Peyer's patch (tissue), 4 donors: ENCODE measurements at places on chromosomes 2 and 18. TPM values are rescaled to one million over a fixed set of nuclear protein-coding genes. Genes with fewer than 3 reads are reported as not detected.

- DNase-seq: no peak
Observed at GRCh38 chr2:217609952-217610351, 392.8 kb downstream of the TNS1 start.

The KYNU gene
- 2.8 TPM for total RNA-seq

DNA sequence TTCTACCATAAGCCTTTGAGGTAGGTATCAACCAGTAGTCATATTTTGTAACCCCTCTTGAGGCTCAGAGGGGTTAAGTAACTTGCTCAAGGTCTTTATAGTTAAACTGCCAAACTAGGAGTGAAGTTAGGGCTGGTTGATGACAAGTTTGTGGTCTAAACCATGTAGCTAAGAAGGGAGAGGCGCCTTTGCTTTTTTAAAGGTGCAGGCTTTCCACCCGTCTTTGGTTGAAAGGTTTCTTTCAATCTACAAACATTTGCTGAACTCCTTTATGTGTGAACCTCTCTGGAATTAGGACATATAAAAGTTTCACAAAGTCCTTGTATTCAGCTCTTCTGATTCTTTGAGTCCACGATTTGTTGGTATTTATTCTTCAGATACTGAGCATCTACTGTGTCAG lies 2.4 kb upstream of the MTA3 start:
- DNase-seq: no peak

The PLGLB2 gene
- total RNA-seq: 1.7 TPM

The GRB14 gene
- total RNA-seq: 1.7 TPM

GRCh38 chr2:223469270-223470046 lies 132.7 kb downstream of the SCG2 start:
- DNase-seq: no peak

DNA sequence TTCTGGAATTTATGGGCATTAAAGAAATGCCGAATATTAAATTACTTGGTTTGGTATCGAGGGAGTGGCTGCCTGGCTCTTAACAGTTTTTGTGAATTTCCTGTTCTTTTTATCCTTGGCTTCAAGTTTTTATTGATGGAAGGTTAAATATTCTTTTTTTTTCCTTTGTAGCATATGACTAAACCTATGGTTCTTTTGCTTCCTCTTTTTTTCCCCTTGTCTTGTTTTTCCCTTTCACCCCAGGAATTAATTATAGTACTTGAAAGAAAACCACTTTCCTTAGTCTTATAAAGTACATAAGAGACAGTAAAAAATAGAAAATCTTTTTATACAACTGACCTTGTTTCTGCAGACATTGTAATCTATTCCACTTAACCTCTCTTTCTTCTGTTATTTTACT lies 42.4 kb downstream of the MGAT5 start:
- DNase-seq: no peak

DNA sequence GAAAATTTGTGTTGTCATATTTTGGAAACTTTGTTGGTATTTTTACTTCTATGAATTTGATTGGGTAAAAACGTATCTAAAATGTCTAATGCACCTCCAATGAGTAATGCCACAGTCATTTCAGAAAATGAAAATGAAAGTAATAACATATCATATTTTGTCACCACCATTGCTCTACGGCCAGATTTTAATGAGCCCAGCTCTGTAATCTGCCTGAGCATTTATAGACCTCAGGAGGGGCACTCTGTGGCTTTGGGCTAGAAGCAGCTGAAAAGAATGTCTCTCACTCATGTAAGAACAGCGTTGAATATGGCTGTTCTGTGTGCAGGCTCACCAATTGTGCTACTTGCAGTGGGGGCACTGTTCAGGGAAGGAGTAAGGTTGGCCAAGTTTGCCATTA lies 32.7 kb upstream of the ABCA12 start:
- no peak for DNase-seq

The SRD5A2 gene
- not detected for total RNA-seq

The DOK6 gene
- 0.13 TPM for total RNA-seq

- DNase-seq: no peak
Observed at GRCh38 chr2:238438856-238439849, 12.4 kb downstream of the ASB1 start.

DNA sequence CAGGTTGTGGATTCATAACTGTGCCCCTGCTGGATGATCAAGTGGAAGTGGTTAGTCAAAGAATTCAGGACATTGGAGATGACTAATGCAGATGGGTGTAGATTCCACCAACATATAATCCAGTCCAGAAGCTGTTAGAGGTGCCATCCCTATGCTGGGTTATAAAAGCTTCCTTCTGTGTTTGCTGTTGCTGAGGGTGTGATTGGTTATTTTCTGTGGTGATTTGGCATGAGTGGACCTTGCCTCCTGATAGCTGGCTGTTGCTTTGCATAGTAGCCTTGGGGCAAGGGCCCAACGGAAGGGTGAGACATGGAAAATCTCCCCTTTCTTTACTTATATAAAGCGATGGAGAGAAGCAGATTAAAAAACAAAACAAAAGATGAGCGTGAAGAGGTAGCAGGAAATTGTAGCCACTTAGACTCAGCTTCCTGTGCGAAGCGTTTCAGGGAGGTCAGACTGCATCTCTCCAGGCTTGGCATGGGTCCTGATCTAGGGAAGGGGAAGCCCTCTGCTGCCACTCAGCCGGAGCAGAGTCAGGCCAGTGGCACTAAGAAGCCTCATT lies 190.4 kb downstream of the FMNL2 start:
- no peak for DNase-seq

DNA sequence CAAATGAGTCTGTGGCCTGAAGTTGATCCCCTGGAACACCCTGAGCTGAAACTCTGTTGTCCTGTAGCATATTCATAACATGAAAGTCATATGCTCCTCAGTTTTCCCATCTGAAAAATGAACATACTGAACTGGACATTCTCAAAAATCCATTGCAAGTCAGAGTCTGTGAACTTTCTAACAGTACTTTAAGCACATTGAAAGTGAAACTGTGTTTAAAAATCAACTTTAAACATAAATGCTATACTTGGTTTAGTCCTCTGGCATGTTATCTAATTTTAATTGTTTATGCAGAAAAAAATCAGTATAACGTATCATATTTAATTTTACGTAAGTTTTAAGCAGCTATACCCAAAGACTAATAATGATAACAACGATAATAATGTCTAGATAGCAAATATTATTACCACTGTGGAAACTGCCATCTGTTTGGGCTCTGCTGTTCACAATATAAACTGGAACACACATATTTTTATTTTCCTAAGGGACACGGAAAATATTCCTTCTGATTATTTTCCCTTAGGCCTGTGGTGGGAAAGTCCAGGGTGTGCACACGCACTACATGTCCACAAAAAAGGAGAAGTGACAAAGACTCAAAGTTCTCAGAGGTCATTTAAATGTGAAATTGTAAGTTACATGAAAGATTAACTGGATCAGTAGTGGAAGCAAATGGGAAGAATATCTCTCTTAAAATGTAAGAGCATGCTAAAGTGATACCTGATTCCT lies 56.1 kb upstream of the TTN start:
- no peak for DNase-seq

The ABCG5 gene
- total RNA-seq: 9.3 TPM

DNA sequence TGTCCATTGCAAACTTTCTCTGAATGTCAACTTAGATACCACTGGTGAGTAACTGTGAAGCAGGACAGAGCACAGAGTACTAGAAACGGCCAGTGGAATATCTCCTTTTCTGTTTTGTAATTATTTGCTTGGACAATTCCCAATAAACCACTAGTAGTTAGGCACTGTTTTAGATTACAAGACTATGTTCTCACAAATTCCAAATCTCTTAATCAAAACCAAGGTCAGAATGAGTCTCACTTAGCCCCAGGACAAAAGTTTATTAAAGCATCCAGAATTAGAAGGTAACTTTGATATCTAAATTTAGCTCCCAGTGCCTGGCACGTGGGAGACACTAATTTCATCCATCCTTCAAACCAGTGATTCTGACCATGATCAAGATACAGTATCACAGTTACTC lies 89.0 kb downstream of the ZNF521 start:
- DNase-seq: no peak

DNA sequence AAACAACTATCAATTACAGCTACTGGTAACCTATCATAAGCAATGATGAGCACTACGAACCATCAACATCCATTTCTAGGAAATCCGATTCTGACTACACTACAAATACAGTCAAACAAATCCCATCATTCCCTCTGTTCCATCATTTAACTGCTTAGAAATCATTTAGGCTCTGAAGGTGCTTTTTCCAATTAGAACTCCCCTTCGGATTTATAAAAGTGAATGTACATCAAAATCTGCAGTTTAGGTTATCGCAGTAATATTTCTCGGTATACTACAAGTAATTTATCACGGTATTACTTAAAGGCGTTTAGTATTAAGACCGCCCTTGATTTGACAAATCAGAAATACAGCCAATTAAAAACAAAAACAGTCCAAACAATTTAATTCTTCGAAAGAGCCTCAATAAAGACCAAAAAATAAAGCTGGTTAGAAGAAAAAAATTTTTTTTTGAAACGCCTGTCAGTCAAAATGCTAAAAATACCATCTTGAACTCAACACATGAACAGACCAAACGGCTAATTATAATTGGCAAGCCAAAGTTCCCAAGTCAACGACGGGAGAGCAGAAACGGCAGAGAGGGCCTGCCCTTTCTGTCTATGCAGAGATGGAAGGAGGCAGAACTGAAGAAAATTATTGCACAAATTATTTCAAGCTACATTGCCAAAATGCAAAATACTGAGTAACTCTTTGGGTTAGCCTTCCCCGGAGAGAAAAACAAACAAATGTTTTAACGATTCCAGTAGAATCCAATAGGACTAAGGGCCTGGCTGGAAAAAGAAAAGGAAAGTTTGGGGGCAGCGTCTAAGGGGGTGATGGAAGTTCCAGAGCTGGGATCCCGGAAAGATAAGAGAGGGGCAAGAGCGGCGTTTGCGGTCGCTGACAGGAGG lies 1.2 kb downstream of the VPS54 start:
- no peak for DNase-seq

GRCh38 chr2:236550290-236550689 lies 19.3 kb upstream of the ACKR3 start:
- DNase-seq: no peak

The ING5 gene
- 33.1 TPM for total RNA-seq

- no peak for DNase-seq
Observed at GRCh38 chr18:33916200-33916599, 308.5 kb downstream of the NOL4 start.

DNA sequence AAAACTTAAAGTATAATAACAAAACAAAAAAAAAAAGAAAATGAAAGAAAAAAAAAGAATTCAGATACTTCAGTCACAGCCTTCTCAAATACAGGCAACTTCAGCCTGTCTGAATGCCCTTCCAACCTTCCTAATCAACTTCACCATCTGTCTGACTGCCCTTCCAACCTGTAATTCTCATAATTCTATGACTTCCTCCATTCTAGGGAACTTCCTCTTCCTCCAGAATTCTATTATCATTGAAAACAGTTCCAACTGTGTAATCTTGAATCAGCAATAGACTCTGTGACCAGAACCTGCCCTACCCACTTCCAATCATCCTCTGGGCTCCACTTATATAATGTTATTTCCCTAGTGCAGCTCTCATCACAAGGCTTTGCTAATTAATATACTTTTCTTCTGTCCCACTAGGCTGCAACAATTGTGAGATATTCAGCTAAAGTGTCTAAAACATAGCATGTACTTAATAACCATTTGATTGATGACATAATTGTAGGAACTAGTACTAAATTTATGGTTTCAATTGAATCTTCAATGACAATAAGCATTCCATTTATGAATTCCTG lies 127.3 kb downstream of the UPP2 start:
- DNase-seq: no peak

GRCh38 chr2:23433282-23433681 lies 48.3 kb downstream of the KLHL29 start:
- DNase-seq: peak; percentile 11

The INPP5D gene
- total RNA-seq: 18.6 TPM

The ZBTB14 gene
- total RNA-seq: 11.4 TPM

GRCh38 chr2:236764716-236765115 lies 195.1 kb downstream of the ACKR3 start:
- DNase-seq: no peak

The PROKR1 gene
- not detected for total RNA-seq

DNA sequence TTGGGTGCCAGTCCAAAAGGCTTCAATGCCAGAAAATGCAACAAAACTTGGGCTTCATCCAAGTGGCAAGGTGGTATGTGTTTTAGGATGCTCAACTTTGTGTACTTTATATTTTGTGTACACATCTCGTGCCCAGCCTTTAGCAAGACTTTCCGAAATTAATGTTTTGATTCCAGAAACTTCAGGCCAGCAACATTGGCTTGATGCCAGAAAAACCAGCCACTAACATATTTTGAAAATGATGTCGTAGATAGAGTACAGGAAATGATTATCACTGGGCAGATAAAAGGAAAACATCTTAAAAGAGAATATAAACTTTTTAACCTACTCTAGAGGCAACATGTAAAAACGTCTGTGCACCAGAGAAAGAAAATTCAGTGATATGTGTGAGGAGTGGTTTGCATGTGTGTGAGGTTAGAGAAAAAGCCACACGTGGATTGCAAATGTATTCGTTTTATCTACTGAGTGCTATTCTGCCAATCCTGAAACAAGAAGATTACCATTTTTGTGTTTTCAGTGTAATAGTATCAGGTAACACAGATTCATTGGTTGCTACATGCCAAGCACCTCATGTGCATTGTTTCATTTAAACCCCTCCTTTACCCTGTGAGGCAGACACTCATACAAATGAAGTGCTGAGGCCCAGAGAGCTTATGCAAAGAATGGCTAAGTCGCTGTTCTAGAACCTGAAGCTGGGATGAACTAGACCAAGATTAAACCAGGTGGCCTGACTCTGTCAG lies 264.8 kb downstream of the C1D start:
- no peak for DNase-seq

The LPIN1 gene
- total RNA-seq: 69.3 TPM

DNA sequence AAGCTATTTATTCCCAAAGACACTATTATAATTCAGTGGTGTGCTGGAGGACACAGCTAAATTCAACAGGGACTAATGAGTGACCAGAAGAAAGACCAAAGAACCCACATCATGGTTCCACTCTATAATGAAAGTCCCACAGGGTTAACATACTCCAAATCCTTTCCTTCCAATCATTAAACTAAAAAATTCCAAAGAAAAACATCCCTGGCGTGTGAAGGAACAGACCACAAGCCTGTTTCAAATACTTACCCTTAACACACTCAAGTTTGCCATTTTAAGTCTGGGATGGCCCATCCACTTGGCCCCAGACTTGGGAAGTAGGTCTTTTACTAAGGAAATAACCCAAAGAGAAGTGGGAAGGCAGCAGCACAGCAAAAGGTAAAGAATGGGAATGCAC lies 150.1 kb upstream of the CCDC150 start:
- DNase-seq: no peak
